Lung microvascular endothelial cell (primary cell): ENCODE measurements at places on chromosomes 5 and 9.

DNA sequence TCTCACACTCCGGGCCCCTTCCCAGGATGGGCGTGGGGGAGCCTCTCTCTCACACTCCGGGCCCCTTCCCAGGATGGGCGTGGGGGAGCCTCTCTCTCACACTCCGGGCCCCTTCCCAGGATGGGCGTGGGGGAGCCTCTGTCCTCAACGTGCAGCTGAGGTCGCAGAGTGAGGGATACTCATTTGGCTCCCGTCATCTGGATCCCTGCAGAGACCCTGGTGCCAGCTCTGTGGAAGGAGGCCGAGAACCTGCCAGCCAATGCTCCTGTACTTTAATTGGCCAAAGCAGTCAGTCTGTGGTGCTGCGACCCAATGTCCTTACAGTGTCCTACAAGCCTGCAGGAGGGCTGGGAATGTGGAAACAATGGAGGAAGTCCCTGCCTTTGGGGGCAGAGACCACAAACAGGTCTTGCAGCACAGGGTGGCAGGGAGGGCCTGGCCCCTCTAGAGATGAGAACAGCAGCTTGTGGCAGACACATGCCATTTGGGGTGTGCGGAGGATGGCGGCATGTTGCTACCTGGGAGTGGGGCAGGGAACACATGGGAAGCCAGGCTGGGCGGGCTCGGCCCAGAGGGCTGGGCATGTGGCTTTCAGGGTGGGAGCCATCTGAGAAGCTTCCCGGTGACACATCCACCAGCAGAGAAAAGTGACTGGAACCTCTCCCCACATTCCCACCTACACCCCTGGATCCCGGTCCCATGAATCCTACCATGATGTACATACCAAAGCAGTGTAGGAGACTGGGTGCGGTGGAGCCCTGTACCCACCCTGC, 13.6 kb upstream of the MRNIP start:
- no peak for DNase-seq

- no peak for DNase-seq
Observed at GRCh38 chr5:90231688-90232087, 177.9 kb downstream of the CETN3 start.

- peak; percentile 4 for DNase-seq
Observed at GRCh38 chr5:77012601-77013000, 17.6 kb upstream of the AGGF1 start.

DNA sequence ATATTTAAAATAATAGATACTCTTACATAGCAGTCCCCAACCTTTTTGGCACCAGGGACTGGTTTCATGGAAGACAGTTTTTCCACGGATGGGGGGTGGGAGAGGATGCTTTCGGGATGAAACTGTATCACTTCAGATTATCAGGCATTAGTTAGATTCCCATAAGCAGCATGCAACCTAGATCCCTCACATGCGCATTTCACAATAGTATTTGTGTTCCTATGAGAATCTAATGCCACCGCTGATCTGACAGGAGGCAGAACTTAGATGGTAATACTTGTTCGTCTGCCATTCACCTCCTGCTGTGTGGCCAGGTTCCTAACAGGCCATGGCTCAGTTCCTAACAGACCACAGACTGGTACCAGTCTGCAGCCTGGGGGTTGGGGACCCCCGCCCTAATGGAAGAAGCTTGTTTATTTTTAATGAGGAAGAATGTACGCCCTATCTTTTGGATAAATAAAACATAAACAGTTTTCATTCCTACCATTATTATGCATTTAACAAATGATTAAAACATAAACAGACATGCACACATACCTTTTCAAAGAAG, 187.7 kb downstream of the ZSWIM6 start:
- DNase-seq = no peak

GRCh38 chr5:139863855-139864558, 68.4 kb downstream of the PSD2 start:
- DNase-seq = peak; percentile 59

DNA sequence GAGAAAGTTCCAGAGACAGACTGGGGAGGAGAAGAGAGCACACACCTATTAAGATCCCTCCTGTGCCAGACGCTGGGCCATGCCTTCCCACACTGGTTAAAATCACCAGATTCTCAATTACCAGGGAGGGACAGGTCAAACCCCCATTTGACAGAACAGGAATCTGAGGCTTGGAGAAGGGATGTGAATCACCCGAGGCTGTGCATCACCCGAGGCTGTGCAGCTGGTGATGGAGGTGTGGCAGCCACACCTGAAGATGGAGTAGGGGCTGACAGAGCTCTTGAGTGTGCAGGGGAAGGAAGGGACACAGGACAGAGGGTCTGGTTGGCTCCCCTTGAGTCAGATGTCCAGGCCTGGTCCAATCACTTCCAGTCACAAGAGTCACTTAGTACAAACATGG, 70.6 kb downstream of the LMX1B start:
- no peak for DNase-seq

DNA sequence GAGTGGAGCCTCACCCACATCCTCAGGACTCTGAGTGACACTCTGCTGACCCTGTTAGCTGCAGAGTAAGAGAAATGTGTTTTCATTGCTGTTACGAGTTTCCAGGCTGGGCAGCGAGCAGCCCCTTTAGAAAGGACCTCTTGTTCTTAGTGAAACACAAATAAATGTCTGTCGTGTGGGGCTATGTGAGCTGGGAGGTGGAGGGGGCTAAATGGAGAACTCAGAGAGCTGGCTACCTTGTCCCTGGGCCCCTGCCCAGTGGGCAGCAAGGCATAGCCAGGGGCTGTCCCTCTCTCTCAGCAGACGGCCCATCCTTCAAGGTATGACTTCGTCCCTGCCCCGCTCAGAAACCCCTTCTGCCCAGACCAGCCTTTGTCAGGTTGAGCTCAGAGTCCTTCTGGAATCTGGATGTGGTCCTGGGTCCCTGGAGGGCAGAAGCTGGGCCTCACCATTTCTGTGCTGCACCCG, 10.2 kb downstream of the DCANP1 start:
- no peak for DNase-seq

DNA sequence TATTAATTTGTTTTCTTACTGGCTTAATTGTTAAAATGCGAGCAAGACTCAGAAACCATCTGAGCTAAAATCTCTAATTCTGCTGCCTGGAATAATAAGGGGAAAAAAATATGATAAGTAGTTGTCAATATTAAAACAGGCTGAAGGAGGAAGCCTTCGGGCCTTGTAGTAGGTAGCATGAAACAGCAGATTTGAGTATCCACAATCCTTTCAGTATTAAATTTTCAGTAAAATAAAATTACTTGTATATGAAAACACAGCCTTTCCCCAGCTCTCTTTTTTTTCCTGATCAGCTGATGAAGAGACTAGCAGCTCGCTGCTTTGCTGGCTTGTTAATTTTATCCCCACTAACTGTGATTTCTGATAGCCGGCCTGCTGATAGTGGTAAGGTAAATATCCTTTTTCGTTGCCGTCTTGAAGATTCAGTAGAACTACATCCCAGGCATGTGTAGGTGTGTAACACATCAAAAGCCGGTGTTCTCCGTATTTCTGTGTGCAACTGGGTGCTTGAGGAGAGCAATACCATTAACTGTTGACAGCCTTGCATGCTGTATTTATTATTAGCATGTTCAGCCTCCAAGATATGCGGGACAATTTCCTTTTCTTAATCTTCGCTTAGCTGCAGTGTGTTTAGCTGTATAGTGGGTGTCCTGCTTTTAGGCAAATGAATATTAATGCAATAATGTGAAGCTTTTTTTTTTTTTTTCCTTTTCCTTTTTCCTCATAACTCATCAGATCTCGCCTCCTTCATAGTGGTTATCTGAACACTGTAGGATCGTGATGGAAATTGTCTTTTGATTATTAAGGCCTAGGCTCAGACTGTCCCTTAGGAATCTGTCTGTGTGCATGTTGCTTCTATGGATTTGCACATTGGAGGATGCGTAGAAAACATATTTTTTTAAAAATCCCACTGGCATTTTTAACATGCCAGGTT, 144.6 kb downstream of the SMARCA2 start:
- peak; percentile 36 for DNase-seq

DNA sequence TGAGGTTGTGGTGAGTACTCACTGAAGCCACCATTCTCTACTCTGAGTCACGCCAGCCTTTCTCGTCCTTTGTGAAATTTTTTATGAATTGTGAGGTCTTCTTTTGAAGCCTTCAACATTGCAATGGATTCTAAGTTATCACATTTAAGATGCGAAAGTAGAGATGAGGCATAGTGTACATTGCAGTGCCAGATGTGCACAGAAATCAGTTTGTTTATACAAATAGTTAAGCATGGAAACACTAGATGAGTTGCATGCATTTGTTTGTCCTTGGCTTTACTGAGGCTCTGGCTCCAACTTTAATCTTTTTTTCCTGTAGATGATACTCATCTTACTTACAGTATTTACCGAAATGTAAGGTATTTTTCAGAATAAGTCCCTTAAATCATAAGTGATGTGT, 453.7 kb upstream of the RIOK2 start:
- no peak for DNase-seq

- DNase-seq = peak; percentile 29
Observed at GRCh38 chr9:130869250-130869649, 27.4 kb downstream of the QRFP start.

DNA sequence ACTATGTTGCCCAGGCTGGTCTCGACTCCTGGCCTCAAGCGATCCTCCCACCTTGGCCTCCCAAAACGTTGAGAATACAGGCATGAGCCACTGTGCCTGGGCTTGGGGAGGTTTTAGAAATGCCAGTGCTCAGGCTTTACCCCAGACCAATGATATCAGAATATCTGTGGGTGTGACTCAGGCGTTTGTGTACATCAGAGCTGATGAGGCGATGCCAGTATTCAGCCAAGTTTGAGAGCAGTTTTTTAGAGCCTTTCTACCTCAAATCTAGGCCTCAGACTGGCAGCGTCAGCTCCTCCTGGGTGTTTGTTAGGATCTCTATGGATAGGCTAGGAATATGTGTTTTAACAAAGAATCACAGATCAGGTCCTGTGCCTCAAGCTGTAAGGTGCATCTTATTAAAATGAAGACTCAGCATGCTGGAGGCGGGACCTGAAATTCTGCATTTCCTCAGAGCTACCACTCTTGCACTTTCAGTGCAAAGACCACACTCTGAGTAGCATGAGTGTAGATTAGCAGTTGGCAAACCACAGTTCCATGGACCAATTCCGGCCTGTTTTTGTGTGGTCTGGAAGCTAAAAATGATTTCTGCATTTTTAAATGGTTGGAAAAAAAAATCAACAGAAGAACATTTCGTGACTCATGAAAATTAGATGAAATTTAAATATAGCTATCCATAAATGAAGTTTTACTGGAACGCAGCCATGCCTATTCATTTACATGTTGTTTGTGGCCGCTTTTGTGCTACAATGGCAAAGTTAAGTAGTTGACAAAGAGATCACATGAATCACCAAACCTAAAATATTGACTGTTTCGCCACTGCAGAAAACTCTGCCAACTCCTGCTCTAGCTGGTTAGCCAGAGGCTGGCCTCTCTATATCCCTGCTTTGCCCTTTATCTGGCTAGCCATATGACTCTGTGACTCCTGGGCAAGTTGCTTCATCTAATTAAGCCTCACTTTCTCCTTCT, 92.2 kb downstream of the KLF4 start:
- DNase-seq = no peak

- no peak for DNase-seq
Observed at GRCh38 chr5:166509085-166509484, 1782.4 kb upstream of the WWC1 start.

GRCh38 chr9:137317718-137318511, 15.8 kb upstream of the NRARP start:
- no peak for DNase-seq

GRCh38 chr5:57193757-57194413, 20.0 kb downstream of the GPBP1 start:
- DNase-seq = no peak

GRCh38 chr5:7517006-7517405, 121.1 kb downstream of the ADCY2 start:
- no peak for DNase-seq

DNA sequence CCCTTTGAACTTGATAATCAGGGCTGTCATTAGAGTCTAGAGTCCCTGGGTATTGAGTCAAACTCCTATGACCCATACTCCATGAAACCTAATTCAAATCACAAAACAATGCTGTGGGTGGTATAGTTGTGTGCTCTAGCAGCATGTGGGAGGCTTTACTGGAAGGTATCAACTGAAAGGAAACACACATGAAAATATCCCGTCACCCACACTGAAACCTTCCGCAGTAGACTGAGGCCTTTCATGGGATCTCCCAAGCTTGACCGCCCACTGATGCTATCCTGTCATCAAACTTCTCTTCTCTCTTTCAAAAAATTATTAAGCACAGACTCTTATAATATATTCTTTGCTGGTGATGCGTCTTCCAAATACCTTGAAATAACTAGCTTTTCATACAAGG, 569.1 kb upstream of the MEF2C start:
- no peak for DNase-seq

DNA sequence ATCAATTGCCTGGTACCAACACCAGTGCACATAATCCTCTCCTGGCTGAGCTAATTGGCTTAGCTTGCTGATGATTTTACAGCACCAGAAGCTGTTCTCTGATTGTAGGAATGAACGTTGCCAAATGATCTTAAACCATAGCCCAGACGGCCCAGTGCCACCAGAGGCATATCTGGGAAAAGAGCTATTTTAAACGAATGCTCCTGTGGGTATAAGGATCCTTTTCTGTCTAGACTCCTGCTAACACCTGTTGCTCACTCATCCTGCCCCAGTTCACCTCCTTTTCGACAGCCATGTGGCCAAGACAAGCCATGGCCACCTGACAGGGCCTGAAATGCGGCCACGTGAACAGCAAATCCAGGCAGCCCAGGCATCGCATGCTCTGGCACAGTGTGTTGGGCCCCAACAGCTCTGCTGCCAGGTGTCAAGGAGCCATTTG, 289.9 kb upstream of the SLC30A5 start:
- no peak for DNase-seq

- DNase-seq = no peak
Observed at GRCh38 chr9:113707953-113708695, 168.0 kb upstream of the ZNF618 start.

DNA sequence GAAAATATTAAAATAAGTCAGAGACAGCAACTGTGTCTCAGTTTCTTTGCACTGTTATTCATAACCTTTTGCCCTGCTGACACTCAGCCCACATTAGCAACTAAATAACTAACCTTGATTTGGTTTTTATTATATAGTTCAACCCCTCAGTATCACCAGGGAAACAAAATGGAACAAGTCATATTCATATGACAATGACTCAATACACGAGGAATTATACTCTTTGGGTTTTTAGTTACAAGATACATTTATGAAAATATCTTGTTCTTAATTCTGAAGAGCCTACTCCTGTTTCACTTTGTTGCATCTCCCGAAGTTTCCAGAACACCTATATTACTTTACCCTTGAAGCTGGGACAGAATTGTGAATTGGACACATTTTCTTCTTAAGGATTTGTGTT, 845.4 kb downstream of the EFNA5 start:
- DNase-seq = no peak

GRCh38 chr9:8382777-8383527, 583.4 kb upstream of the DMAC1 start:
- DNase-seq = no peak
